ENCODE measurements at places on chromosomes 3 and 15.

- DNase-seq, result no peak
These were observed 14.4 kb upstream of the TM4SF4 start for GRCh38 chr3:149460117-149460516.

- DNase-seq, result no peak
These were observed 70.0 kb upstream of the CCDC39 start for GRCh38 chr3:180749322-180749721.

DNA sequence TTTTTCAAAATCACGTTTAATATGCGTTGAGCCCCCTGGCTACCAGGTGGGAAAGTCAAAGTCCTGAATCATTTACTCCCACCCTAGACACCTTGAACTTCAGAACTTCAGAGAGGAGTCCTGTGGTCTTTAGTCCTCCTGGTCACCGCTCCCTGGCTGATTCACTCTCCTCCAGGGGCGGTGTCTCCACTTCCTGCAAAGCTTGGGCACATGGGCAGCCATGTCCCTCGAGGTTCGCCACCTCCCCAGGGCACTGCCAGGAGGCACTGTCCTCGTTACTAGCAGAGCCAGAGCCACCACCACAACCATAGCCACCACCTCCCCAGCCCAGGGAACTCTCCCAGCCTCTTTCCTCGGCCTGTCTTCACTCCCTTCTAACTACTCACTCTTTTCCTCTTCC, 31.0 kb downstream of the LOXL1 start:
- no peak for DNase-seq

DNA sequence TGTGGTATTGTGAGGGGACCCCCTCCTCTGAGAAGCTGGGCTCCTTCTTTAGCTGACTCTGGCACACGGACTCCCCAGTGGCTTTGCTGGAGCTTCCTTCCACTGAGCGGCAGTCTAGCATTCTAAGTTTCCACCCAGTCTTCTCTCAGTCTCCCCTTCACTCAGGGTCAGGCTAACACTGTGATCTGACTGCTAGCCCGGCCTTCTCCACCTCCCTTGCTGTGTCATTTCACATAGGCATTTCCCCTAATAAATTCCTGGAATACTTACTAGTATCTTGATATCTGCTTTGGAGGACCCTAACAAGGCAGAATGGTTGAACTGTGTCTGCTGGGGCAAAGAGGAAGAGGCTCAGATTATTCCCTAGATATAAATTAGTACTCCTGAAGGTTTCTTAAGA, 106.2 kb upstream of the THBS1 start:
- no peak for DNase-seq

DNA sequence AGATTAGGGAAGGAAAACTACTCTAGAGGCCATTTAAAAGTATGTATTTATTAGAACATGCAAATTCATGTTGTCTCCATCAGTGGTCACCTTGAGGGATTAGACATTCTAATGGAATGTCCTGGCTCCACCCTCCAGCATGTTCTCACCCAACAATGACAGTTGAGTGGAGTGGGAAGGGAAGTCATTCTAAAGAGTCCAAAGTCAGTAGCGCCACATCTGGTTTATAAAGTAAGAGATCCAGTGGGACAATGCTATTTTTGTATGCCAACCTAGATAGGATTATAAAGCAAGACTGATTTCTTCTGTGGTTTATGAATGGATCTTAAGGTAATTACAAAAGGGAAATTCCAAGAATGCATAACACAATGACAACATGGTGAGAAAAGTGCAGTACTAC, 33.3 kb downstream of the SLC24A1 start:
- DNase-seq, result no peak

DNA sequence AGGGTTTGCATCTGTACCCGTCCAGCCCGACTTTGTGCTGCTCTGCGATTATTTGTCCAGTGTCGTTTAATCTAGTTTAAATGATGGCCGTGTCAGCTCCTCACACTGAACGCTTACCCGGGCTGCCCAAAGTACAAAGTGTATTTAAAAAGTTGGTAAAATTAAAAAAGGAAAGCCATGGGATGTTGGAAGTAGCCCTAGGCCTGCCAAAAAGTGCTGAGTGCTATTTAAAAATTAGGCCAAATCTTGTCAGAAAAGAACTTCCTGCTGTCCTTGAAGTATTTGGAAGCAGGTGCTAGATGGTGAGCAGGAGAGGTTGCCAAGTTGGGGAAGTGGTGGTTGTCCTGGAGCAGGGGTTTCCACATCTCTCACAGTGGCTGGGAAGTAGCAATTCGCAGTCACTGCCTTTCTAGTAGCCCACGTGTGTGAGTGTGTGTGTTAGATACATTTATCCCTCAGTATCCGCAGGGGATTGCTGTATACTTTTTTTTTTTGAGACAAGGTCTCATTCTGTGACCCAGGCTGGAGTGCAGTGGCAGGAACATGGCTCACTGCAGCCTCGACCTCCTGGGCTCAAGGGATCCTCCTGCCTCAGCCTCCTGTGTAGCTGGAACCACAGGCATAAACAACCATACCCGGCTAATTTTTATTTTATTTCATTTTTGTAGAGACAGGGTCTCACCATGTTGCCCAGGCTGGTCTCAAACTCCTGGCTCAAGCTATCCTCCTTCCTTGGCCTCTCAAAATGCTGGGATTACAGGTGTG, 664 bp downstream of the PPCDC start:
- no peak for DNase-seq

DNA sequence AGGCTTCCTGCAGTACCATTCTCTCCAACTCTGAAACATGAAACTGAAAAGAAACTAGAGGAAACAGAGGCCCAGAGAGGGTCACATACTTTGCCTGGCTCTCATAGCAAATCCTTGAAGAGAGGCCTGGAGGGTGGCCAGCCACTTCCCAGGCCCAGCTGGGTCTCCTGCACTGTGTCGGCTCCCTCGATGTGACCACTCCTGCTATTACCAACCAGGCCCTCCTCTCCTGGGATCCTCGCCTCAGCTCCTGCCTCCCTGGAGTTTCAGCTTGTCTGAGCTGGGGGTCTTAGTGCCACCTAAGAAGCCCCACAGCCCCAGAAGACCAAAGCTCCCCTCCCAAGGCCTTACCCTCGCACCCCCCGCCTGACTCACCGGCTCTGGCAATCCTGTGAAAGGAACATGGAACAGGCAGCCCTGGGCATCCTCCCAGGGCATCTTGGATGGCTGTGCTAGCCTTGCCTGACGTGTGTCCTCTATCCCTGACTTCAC, 4.6 kb downstream of the LOXL1 start:
- no peak for DNase-seq

DNA sequence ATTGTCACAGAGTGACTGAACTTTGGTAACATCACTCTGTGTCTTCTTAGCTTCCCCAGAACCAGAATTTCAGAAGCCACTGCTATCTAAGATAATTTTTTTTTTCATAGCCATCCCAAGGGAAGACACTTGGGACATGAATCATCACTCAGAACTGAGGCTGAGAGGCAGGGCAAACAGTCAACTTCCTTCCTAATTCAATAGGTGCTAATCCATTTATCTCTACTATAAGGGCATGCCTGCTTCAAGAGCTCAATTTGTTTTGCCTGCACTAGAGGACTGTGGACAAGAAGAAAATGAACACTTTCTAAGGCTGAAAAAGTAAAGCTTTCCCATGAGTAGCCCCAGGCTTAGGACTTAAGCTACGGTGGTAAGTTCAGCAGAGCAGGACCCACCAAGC, 56.7 kb upstream of the MYRIP start:
- no peak for DNase-seq

- DNase-seq, result no peak
These were observed 110.3 kb downstream of the PPP2R3A start for GRCh38 chr3:136075811-136076210.

DNA sequence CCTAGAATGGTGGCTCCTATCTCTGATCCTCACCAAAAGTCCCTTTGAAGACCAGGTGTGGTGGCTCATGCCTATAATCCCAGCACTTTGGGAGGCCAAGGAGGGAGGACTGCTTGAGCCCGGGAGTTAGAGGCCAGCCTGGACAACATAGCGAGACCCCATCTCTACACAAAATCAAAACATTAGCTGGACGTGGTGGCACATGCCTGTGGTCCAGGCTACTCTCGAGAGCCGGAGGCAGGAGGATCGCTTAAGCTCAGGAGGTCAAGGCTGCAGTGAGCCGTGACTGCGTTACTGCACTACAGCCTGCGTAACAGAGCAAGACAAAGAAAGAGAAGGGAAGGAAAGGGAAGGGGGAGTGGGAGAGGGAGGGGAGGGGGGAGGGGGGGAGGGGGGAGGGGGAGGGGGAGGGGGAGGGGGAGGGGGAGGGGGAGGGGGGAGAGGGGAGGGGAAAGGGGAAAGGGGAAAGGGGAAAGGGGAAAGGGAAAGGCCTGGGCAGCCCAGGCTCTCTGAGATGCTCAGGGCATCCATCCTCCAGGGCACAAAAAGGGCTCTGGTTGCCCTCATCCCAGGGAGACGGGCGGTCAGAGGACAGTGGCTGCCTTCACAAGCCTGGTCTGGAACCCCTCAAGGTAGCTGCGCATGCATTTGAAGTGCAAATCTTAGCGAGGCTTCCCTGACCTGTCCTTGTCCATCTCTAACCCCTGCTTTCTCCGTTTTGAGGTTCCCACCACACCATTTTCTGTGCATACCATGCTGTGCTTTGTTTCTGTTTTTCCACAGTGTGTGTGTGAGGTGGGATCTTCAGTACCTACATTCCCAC, 76.1 kb downstream of the LDHAL6B start:
- no peak for DNase-seq

GRCh38 chr3:13074006-13074375, 762 bp upstream of the IQSEC1 start:
- DNase-seq, result no peak

GRCh38 chr15:41849204-41849603, 10.6 kb downstream of the PLA2G4B start:
- DNase-seq, result no peak

- no peak for DNase-seq
These were observed 374.1 kb upstream of the RBMS3 start for GRCh38 chr3:28906561-28907310.

GRCh38 chr3:5499404-5499803, 311.9 kb downstream of the EDEM1 start:
- DNase-seq, result no peak

GRCh38 chr3:86969500-86970189, 21.3 kb downstream of the VGLL3 start:
- DNase-seq, result no peak

DNA sequence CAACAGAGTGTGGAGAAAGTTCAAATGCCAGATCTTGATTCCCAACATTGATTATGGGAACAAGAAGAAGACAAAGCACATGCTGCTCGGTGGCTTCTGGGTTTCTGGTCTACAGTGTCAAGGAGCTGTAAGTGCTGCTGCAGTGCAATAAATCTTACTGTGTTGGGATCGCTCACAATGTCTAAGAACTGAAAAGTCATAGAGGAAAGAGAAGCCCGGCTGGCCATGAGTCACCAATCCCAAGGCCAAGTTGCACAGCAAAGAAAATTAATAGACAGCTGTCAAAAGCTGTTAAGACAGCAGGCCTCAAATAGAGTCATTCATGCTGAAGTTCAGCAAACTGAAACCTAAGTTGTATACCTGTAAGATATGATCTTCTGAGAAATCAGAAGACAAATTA, 33.2 kb upstream of the SPPL2A start:
- no peak for DNase-seq

DNA sequence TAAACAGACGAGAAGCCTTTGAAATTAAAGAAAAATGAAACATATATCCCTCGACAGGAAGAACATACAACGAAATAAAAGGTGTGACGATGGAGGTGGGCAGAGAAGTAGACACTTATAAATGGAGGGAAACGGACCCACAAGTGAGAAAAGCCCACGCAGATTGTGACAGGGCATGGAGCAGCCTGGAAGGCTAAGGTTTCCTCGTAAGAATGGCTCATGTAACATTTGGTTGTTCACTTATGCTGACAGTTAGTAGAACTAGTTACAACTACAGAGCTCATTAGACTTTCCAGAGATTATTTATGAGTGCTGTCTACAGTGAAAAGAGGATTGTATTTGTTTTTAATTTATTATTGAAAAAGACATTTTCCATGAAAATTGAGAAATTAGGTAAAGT, 82.6 kb downstream of the NR1I2 start:
- no peak for DNase-seq

GRCh38 chr3:175486255-175486654, 627.1 kb downstream of the NAALADL2 start:
- no peak for DNase-seq

- no peak for DNase-seq
These were observed 18.6 kb downstream of the DCP1A start for GRCh38 chr3:53328746-53329145.

DNA sequence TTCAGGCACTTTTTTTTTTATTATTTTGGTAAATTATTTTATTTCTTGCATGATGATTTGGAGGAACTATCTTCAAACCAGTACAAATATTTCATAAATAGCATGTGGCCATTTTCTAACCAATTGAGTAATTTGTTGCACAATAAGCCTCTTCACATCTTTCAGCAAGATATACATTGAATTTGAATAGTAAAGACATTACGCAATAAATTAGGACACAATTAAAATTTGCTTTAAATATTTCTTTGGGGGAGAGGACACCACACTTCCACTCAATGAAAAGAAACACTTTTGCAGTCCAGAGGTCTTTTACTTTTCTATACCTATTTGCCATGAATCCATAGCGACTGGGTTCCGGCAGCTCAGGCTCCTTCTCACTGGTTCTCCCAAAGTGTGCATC, 762.6 kb upstream of the GOLIM4 start:
- no peak for DNase-seq

- no peak for DNase-seq
These were observed 25.8 kb upstream of the LRRFIP2 start for GRCh38 chr3:37200141-37200540.

- DNase-seq, result no peak
These were observed 586 bp downstream of the LRRK1 start for GRCh38 chr15:100919481-100920405.

- no peak for DNase-seq
These were observed 793.0 kb downstream of the EDEM1 start for GRCh38 chr3:5980475-5980874.

DNA sequence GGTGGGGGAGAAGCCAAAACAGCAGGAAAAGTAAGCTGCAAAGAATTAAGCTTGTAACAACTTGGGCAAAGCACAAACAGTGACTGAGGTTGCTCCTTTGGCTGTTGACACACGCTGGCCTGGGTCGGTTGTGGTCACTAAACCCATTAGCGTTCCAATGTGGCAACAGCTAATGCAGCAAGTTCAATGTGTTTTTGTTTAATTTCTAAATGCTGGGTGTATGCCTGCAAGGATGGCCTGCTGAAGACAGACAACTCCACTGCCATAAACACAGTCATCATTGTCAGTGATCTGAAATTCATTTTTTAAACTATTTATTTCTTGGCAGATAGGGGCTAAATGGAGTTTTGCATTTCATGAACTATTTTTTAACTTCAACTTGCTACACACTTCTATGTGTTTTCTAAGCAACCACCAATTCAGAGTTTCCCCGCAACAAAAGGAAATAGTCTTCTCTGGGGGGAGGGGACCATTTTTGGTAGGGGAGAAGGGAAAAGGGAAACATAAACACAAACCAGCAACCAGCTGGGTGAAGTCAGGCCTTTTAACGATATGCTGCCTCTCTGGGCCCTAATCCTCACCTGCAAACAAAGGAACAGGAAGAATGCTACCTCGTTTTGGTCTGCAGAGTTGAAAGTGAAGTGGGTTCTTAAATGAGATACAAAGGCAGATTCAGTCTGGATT, 34.8 kb upstream of the WNT5A start:
- DNase-seq, result no peak

- no peak for DNase-seq
These were observed 88.4 kb downstream of the ASB7 start for GRCh38 chr15:100690795-100691158.
